ENCODE measurements at places on chromosomes 6 and 20.

DNA sequence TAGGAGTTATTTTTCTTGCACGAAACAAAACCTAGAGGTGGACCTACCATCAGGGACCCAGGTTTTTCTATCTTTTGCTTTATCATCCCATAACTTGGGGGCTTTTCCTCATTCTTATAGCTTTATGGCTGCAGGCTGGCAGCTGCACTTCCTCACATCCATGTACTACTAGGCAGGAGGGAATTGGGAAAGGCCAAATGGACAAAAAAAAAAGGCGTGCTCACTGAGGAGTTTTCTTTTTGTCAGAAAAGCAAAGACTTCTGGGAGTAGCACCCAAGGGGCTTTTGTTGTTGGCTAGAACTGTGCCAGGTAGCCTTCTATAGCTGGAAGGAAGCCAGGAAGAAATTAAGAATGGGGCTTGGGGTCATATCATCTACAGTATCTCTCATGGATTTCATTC is 61.4 kb downstream of the SLX4IP start:
- H3K4me1 ChIP-seq = peaks cover 7% of the 10 kb centered on the region
- H3K36me3 ChIP-seq = no peaks in the 10 kb centered on the region
- H3K4me3 ChIP-seq = no peak overlapping the region
- no peak for DNase-seq
- no peak overlapping the region for H3K27ac ChIP-seq
- H3K27me3 ChIP-seq = no peaks in the 10 kb centered on the region

- no peaks in the 10 kb centered on the region for H3K27me3 ChIP-seq
- peak; percentile 79 for DNase-seq
- peaks cover 24% of the 10 kb centered on the region for H3K4me1 ChIP-seq
- H3K36me3 ChIP-seq = no peaks in the 10 kb centered on the region
Observed at GRCh38 chr20:36573798-36574365, 485 bp downstream of the TGIF2 start.

DNA sequence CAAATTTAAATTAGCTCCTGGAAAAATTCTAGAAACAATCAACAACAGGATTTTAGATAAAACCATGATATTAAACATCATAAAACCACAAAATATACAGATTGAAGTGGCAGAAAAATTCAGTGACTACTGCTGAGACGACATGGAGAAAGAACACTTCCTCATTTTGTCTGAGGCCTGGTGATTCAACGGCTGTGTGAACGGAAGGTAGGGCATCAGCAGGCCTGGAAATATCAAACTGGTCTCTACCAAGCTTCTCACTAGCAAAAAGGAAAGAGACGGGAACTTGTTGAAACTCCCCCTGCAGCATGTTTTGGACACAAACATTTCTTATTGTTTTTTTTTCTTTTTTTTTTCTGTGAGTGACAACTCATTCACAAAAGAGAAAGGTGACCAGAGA is 58.0 kb upstream of the AHI1 start:
- DNase-seq = no peak
- H3K27me3 ChIP-seq = no peaks in the 10 kb centered on the region
- no peaks in the 10 kb centered on the region for H3K4me1 ChIP-seq
- H3K27ac ChIP-seq = no peak overlapping the region
- no peaks in the 10 kb centered on the region for H3K36me3 ChIP-seq
- no peak overlapping the region for H3K4me3 ChIP-seq

GRCh38 chr6:75563032-75563431 is 38.6 kb upstream of the SENP6 start:
- no peak for DNase-seq
- no peak overlapping the region for H3K4me3 ChIP-seq
- H3K36me3 ChIP-seq = no peaks in the 10 kb centered on the region
- H3K27ac ChIP-seq = no peak overlapping the region
- no peaks in the 10 kb centered on the region for H3K27me3 ChIP-seq

DNA sequence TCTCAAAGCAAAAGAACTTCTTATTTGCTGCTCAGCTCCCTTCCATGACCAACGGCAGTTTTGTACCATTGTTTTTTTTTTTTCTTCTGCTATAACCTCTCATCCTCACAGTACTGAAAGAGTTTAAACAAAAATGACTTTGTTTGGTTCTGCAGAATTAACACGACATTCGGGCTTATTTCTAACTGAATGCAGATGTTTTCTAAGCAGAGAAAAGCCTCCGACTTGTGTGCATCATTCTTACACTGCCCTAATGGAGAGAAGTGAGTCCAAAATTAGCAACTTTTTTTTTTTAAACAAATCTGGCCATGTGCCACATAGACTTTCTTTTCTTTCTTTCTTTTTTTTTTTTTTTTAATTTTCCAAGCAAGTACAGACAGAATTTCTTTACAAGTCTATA is 382.7 kb downstream of the HDGFL1 start:
- no peak overlapping the region for H3K27ac ChIP-seq
- H3K36me3 ChIP-seq = no peaks in the 10 kb centered on the region
- H3K4me3 ChIP-seq = no peak overlapping the region
- no peaks in the 10 kb centered on the region for H3K4me1 ChIP-seq
- H3K27me3 ChIP-seq = no peaks in the 10 kb centered on the region

DNA sequence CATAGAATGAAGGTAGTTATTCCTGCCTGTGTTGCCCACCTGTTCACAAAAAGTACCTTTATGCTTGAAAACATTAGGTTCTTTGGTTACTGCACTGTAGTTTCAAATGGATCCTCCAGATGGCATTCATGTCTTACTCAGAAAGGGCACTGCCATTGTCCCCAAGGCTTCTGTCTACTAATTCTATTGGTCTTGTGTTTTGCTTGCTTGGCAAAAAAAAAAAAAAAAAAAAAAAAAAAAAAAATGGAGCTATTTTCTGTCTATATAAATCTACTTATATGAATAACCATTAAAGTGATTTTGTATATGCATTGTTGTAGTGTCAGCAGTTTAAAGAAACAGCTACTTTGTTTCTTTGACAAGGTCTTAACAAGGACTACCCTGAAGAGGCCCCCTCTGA is 12.7 kb upstream of the EFHC1 start:
- no peak overlapping the region for H3K4me3 ChIP-seq
- no peak for DNase-seq
- no peak overlapping the region for H3K27ac ChIP-seq
- H3K27me3 ChIP-seq = no peaks in the 10 kb centered on the region

DNA sequence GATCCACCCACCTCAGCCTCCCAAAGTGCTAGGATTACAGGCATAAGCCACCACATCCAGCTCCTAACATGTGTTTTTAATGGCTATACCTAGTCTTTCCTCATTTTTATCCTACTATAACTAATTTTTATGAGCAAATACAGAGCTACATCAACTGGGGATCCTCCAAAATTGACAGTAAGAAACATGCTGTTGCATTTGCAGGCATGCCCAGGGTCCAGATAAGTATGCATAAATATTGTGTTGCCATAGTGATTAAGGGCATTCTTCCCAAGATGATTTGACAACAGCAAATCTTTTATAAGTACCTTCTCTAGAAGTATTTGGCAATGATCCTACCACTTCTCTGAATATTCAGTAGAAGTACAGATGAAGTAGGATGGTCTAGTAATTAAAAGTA is 41.9 kb upstream of the MOXD1 start:
- H3K27me3 ChIP-seq = no peaks in the 10 kb centered on the region
- DNase-seq = no peak
- no peaks in the 10 kb centered on the region for H3K4me1 ChIP-seq
- H3K36me3 ChIP-seq = no peaks in the 10 kb centered on the region
- no peak overlapping the region for H3K4me3 ChIP-seq
- no peak overlapping the region for H3K27ac ChIP-seq

DNA sequence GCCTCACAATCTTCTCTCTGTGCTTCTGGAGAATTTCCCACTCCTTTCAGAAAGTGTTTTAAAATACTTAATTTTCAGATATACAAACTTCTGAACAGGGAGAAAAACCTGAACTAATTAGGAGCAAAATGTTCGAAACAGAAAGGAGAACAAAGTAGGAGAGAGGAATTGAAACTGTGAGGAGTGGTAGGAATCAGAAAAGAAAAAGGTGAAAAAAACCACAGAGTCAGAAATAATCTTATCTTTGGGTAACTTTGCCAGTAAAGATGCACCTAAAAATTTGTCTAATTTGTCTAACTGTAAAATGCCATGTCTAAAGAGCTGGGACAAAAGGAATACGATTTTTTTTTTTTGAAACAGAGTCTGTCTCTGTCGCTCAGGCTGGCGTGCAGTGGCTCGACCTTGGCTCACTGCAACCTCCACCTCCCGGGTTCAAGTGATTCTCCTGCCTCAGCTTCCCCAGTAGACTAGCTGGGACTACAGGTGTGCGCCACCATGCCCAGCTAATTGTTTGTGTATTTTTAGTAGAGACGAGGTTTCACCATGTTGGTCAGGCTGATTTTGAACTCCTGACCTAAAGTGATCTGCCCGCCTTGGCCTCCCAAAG is 4.7 kb upstream of the RIPOR2 start:
- H3K4me1 ChIP-seq = no peaks in the 10 kb centered on the region

DNA sequence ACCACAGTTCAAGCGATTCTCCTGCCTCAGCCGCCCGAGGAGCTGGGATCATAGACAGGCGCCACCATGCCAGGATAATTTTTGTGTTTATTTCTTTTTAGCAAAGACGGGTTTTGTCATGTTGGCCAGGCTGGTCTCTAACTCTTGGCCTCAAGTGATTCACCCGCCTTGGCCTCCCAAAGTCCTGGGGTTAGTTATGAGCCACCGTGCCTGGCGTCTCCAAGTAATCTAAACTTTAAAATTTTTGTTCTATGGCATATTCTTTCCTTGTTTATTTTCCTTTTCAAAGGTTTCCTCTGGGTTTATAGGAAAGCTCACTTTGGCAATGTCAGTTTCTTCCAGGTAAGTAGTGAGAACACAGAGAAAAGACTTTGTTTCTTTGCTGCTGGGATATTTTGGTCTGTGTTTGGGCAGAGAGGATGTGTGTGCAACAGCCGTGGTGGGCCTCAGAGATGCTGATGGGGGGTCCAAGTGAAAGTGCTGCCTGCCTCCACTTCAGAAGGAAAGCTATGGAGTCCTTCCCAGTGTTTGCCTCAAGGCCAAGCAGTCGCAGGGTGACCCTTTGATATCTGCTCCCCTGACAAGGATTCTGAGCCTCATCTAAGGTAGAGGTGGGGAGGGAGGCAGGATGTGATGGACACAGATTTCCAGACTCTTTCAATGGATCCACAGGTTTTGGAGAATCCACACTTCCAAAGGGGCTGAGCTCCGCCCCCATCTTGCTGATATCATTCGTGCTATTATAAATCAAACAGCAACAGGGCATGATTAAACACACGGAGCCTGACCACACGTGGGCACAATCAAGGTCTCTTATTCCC is 2.3 kb downstream of the LRP11 start:
- no peak for DNase-seq
- peaks cover 20% of the 10 kb centered on the region for H3K4me1 ChIP-seq
- H3K4me3 ChIP-seq = no peak overlapping the region
- H3K27ac ChIP-seq = peak overlapping the region; percentile 95
- H3K36me3 ChIP-seq = no peaks in the 10 kb centered on the region

DNA sequence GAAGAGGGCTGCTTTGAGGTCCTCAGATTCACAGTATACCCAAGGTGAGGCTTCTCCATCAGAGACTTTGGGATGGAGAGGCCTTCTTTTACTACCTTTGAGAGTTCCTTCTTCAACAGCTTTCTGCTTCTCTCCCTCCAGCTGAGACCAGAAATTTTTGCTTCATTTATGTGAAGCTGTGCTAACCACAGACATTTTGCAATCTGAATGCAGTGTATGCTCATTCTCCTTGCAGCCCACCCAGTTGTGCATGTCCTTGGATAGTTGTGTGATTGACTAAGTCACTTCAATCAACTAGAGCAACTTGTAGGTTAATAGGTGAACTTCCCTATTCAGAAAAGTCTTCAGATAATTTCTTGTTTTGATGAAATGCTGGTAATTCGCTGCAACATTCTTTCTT is 20.1 kb downstream of the DCBLD1 start:
- H3K4me3 ChIP-seq = no peak overlapping the region
- H3K27ac ChIP-seq = no peak overlapping the region
- no peaks in the 10 kb centered on the region for H3K27me3 ChIP-seq

- no peak for DNase-seq
- no peak overlapping the region for H3K27ac ChIP-seq
- H3K27me3 ChIP-seq = no peaks in the 10 kb centered on the region
- peaks cover 6% of the 10 kb centered on the region for H3K4me1 ChIP-seq
- no peaks in the 10 kb centered on the region for H3K36me3 ChIP-seq
Observed at GRCh38 chr6:73782911-73783310, 86.9 kb downstream of the CD109 start.

DNA sequence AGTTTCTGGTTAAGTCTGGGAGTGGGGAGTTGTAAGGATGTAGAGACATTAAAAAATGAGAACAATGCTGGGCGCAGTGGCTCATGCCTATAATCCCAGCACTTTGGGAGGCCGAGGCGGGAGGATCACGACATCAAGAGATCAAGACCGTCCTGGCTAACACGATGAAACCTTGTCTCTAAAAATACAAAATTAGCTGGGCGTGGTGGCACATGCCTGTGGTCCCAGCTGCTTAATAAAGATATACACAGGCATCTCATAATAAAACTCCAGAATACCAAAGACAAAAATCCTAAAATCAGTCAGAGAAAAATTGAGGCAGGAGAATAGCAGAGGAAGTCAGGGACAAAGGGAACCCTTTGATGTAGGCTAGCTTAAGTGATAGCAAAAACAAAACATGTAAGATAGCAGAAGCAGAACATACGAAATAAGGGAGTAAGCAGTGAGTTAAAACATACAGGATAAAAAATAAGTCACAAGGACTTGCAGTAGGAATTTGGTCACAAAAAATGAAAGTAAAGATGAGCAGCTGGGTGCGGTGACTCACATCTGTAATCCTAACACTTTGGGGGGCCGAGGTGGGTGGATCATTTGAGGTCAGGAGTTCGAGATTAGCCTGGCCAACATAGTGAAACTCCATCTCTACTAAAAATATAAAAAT is 23.6 kb downstream of the DDX43 start:
- DNase-seq = no peak
- H3K36me3 ChIP-seq = no peaks in the 10 kb centered on the region
- no peaks in the 10 kb centered on the region for H3K27me3 ChIP-seq
- no peak overlapping the region for H3K4me3 ChIP-seq
- H3K27ac ChIP-seq = no peak overlapping the region

GRCh38 chr6:156250593-156250992 is 526.6 kb upstream of the ARID1B start:
- no peak overlapping the region for H3K27ac ChIP-seq
- H3K4me1 ChIP-seq = no peaks in the 10 kb centered on the region
- no peaks in the 10 kb centered on the region for H3K27me3 ChIP-seq
- H3K36me3 ChIP-seq = no peaks in the 10 kb centered on the region

DNA sequence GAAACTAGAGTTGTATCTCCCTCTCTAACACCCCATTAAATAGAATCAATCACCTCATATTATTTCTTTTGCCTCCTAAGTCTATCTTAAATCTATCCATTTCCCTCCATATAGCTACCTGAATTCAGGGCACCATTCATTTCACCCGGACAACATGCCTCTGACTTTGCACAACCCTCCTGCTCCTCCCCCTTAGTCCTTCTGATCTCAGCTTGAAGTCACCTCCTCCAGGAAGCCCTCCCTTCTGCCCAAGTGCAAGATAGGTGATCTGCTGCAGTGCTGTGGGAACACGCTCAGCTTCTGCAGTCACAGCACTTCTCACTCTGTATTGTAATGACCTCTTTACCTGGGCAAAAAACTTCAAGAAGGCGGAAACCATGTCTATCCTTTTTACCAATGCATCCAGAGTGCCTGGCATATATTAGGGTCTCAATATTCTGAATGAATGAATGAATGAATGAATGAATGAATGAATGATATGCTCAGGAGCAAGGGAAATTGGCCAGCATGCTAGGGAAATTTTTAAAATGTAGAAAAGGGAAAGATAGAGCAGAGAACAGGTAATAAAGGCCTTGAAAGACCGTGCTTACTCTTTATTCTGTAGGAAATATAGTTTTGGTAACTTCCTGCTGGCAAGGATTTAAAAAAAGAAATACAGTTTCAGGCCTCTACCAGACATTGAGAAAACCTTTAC is 41.7 kb downstream of the MBOAT1 start:
- H3K36me3 ChIP-seq = no peaks in the 10 kb centered on the region
- H3K27me3 ChIP-seq = no peaks in the 10 kb centered on the region
- DNase-seq = no peak
- no peak overlapping the region for H3K27ac ChIP-seq
- no peak overlapping the region for H3K4me3 ChIP-seq
